ENCODE measurements at places on chromosomes 3 and 15.
A peak's percentile ranks its signal among the peaks of the same experiment; 100 is the strongest.

DNA sequence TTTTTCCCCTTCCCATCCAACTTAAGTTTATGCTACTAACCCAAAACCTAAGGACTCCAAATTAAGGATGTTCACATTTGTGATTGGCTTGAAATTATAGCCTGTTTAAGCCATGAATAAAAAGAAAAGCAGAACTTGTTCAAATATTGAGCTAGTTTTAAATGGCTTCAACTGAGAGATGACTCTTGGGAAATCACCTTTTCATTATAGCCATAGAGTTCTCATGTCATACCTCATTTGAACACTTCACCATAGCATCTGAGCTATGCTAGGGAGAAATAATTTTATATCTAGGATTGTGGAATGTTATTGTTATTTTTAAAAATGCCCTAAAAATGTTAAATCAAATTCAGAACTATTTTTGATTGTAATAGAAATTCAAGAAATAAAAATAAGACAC lies 409.2 kb upstream of the RARB start:
- DNase-seq = no peak

GRCh38 chr3:134985864-134986715 lies 191.0 kb downstream of the EPHB1 start:
- no peak for DNase-seq

DNA sequence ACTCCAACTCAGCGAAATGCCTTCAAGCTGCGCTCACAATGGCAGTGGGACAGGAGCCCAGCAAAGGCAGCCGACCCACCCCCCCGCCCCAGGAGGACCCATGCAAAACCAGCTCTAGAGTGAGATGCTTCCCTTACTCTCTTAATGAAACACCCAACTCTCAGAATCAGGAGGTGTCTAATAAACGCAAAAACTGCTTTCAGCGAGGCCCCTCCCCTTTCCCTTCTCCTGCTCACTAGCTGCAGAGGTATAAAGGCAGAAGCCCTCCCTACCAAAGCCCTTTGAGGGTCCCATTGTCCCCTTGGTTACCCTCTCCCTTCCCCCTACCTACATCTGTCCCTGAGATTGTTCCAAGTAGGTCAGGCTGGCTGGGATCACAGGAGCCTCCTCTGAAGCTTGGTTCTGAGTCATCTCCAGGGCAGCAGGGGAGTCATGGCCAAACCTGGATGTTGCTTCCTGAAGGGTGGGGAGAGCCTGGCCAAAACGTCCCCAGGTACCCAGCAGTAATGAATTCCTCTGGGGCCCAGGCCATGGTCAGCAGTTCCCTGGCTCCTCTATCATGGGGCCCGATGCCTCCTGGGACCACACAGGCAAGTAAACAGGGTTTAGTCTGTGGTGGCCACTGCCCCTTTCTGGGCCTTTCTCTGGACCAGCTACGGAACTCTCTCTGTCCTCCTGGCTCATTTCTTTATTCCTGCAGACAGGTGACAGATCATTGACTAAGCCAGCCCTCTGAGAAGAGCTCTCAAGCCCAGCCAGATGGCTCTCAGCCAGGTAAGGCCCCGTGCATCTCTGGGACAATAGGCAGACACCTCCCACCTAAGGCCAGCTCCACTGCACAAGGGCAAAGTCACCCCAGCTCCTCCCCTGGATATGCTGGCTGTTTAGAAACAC lies 8.6 kb downstream of the KLHL25 start:
- DNase-seq = peak; percentile 87

DNA sequence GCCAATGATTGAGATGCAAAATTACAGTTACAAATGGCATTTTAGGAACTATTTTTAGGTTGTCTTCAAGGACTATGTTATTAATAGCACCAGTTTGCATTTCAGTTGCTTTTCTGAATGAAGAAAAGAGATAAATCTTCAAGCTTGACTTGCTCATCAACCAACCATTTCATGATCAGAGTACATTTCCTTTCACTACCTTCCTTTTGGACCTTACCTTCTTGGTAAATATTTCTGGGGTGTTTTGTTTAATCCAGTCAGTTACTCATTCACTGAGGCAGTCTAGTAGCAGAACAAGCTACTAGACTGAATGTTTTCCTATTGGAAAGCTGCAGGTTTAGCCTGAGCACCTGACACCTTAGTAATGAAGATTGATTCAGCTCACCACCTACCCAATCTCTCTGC lies 8.2 kb downstream of the SLC27A2 start:
- no peak for DNase-seq

GRCh38 chr3:28328188-28329151 lies 20.1 kb upstream of the ZCWPW2 start:
- DNase-seq = peak; percentile 1

DNA sequence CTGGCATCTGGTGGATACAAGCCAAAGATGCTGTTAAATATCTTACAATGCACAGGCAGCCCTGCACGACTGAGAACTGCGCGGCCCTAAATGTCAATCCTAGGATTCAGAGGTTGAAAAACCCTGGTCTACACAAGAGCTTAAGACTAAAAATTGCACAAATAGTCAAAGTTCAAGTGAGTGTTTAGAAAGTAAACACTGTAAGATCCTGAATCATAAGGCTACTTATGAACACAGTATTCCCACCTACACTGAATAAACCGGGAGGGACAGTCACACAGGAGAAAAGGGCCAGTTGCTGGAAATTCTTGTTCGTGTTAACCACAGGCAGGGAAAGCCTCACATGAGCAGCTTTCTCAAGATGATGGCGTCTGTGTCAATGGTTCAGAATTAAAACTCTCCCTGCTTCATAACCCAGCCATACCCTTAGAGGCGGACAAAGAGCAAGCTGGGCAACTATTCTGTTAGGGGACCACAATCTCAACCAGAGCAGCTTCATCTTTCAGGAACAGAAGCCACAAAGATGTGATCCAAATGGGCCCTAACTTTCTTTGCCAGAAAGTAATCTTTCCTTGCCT lies 37.7 kb downstream of the LRIG1 start:
- no peak for DNase-seq

DNA sequence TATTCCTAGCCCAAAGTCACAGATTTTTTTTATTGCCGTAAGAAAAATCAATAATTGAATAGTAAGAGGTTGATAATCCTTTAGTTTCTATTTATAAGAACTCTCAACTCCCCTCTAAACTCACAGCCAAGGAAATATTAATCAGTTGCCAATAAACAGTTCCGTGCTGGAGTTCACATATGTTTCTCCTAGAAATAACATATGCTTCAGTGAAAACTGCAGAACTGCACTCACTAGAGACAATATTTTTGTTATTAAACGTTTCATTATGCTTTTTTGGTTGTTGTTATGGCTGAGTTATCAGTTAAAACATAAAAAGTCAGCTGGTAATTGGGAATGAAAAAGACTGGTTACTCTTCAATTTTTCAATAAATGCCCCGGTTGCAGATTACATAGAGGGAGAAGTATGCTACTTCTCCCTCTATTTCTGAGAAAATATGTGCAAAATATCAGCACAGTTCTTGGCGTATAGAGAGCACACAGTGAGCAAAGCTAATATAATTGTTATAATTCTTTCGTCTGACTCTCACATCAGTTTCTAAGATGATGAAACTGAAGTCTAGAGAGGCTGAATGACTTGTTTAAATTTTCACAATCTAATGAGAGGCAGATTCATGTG lies 781.2 kb upstream of the GRM7 start:
- DNase-seq = no peak

- DNase-seq = no peak
Observed at GRCh38 chr3:170078620-170079281, 41.0 kb downstream of the GPR160 start.

- no peak for DNase-seq
Observed at GRCh38 chr3:130709671-130710070, 37.0 kb downstream of the PIK3R4 start.

GRCh38 chr3:157532529-157533297 lies 29.5 kb upstream of the VEPH1 start:
- DNase-seq = peak; percentile 86

DNA sequence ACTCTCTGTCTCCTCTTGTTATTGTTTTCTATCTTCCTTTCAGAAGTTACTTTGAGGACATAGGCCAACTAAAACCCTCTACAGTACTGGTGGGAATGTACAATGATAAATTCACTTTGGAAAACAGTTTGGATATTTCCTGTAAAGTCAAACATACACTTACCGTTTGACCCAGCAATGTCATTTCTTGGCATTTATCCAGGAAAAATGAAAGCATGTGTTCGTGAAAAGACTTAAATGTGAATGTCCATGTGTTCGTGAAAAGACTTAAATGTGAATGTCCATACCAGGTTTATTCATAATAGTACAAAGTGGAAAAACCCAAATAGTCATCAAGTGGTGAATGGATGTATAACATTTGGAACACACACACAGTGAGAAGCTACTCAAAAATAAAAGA lies 361.5 kb upstream of the DPH6 start:
- DNase-seq = no peak

DNA sequence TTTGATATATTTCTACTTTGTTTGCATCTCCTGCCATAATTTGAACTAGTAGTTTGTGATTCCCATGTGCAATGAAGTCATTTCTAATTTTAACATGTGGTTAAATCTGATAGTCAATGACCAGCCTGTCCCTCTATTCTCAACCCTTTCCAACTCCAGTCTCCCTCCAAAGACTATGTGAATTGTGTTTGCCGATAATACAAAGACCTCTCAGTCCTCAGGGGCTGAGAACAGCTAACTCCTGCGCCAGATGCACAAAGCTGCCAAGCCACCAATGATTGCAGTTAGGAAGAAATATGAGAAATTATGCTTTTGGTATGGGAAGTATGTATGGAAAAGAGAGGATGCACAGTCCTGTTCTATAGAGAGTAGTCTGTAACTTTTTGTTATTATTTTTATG lies 54.0 kb downstream of the KCNH8 start:
- DNase-seq = no peak

DNA sequence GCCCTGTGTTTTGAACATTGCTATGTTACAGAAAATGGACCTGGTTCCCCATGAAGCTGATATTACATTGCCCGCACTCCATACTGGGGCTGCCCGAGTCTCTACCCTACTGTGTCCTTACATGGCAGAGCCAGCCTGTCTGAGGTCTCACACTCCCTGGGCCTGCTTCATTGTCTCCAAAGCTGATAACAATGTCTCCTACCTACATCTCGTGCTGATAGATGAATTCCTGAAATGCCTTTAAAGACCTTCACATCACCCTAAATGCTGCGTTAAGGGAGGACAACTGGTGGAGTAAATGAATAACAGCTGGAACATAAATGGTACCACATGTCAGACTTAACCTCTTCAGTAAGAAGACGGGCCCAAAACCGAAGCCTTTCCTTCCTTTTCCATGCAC lies 62.9 kb upstream of the PTX3 start:
- DNase-seq = no peak

- no peak for DNase-seq
Observed at GRCh38 chr15:77612958-77613601, 19.6 kb downstream of the LINGO1 start.

GRCh38 chr15:39582286-39582976 lies 1.6 kb downstream of the THBS1 start:
- DNase-seq = no peak

- DNase-seq = no peak
Observed at GRCh38 chr3:3200632-3201212, 21.2 kb upstream of the CRBN start.

- no peak for DNase-seq
Observed at GRCh38 chr3:88528494-88528893, 378.7 kb downstream of the C3orf38 start.

GRCh38 chr15:64630396-64631107 lies 144.8 kb downstream of the RBPMS2 start:
- no peak for DNase-seq

DNA sequence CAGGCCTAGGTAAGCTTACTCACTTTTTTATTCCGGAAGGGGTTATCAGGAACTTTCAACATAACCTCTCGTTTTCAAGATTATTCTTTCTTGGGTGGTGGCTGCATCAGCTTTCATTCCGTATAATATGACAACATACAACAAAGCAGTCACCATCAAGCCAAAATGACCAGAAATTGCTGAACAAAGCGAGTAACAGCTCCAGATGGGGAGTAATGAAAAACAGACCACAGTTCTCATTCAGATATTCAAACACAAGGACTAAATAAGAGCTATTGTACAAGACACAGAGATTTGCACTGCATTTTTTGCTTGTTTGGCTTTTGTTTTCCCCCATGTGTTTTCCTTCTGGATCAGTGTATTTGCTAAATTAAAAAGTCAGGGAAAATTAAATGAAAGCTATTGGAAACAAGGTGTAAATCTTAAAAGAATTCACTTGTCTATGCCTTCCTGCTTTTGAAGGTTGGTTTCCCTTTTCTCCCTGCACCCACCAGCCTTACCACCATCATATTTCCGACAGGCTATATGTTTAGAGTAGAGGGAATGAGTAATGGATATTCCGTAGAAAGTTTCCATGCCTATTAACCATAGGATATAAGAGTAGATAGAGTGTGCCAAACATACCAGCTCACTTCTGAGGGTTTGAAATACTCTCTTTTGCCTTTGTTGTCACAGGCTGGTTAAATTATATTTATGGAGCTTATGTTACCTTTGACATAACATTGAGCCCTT lies 213.6 kb downstream of the RBMS3 start:
- no peak for DNase-seq

DNA sequence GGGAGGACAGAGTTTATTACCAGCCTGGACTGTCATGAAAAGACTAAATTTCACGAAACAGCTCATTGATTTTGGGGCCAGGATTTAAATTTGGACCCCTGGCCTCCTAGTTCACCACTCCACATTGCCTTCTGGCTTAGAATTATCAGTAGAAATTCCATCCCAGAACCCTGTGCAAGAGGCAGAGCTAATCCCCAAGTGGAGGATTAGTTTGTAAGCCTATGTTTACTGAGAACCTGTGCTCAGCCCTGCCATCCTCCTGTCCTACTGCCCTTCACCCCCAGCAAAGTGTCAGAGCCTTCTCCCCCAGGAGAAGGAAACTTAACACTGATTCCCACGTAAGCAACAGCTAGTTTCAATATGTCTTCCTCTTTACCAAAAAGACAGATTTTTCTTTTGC lies 99.4 kb downstream of the SST start:
- DNase-seq = no peak

DNA sequence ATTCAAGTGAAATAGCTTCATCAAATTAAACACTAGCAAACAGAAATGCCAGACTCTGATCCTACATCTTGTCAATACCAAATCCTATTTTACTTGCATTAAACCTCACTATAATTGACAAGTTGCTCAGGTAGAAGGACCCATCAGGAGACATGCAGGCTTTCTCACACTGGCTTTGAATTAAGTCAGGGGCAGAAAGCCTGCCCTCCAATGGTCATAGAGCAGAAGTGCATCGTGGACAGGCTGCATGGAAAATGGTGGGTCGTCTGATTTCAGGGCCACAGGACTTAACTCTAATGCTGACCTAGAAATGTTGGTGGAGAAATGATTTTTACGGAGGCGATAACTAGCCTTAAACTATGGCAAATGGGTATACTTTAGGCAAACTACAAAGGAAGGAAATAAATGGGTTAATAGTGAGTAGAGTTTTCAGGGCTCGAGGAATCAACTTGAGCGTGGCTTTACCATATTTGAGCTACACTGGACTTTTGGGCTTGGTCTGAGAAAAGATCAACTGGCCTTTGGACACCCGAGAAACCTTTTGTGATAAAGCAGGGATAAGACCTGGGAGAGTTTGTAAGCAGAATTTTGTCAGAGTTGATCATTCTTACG lies 283.9 kb downstream of the GRM7 start:
- no peak for DNase-seq
